HS-27A (cell line): ENCODE measurements at places on chromosomes 5 and 9.

DNA sequence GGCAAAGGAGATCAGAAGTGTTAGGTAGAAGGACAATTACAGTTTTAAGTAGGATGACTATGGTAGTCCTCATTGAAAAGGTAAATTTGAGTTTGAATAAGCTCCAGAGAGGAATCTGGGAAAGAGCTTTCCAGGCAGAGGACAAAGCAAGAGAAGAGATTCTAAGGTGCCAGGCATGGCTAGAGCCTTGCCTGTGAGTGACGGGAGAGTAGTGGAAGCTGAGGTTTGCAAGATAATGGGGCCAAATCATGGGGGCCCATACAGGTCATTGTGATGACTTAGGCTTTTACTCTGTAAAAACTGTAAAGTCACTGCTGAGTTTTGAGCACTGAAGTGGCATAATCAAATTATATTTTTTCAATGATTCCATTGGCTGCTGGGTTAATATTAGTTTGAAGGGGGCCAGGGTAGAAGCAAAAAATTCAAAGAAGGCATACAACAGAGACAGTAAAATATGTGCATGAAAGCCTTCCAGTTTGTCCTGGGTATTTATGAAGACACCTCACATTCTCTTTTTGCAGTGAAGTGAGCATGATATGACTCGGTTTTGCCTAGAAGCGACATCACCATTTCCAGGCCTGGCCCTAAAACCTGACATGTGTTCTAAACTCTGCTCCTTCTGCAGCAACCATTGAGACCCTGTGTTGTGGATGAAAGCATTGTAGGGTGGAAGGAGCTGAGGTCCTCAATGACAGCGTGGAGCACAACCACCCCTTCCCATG, 279.8 kb upstream of the TNC start:
- DNase-seq: no peak

- no peak for DNase-seq
Measured at GRCh38 chr9:127255692-127256091, 8.9 kb upstream of the GARNL3 start.

- DNase-seq: no peak
Measured at GRCh38 chr5:36630201-36631145, 24.1 kb downstream of the SLC1A3 start.

- DNase-seq: no peak
Measured at GRCh38 chr9:136079916-136080246, 15.2 kb downstream of the NACC2 start.

GRCh38 chr5:164597293-164597900, 1092.0 kb downstream of the MAT2B start:
- no peak for DNase-seq

DNA sequence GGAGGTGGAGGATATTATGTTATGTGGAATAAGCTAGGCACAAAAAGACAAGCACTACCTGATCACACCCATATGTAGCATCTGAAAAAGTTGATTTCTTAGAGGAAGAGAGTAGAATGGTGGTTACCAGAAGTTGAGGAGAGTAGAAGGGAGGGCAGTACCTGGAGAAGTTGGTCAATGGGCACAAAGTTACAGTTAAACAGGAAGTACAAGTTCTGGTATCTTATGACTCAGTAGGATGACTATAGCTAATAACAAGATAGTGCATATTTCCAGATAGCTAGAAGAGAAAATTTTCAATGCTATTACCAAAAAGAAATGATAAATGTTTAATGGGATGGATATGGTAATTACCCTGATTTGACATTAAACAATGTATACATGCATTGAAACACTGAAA, 686.7 kb downstream of the ISL1 start:
- no peak for DNase-seq

GRCh38 chr5:98775246-98776065, 2.0 kb downstream of the RGMB start:
- DNase-seq: no peak

DNA sequence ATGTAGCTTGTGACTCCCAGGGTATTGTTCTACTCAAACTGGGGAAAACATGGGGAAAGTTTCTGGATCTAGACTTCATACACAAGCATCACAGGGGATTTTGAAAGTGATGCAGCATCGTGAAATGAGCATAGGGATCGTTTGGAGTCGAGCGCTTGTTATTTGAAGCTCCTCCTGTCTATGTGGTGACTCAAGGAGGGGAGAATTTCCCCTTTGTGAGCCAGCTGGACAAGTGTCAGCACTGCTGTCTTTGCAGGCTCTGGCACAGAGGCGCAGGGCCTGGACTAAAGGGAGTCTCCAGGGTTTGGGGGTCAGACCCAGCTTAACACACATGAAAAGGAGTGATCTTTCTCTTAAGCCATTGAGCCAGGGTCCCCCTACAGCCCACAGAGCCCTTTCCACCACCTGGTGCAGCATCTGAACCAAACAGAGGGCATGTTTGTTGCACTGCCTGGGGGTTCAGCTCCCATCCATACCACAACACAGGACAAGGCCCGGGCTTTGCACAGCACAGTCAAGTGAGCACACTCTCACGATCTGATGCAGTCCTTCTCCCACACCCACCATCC, 51.0 kb downstream of the IRF1 start:
- DNase-seq: no peak

DNA sequence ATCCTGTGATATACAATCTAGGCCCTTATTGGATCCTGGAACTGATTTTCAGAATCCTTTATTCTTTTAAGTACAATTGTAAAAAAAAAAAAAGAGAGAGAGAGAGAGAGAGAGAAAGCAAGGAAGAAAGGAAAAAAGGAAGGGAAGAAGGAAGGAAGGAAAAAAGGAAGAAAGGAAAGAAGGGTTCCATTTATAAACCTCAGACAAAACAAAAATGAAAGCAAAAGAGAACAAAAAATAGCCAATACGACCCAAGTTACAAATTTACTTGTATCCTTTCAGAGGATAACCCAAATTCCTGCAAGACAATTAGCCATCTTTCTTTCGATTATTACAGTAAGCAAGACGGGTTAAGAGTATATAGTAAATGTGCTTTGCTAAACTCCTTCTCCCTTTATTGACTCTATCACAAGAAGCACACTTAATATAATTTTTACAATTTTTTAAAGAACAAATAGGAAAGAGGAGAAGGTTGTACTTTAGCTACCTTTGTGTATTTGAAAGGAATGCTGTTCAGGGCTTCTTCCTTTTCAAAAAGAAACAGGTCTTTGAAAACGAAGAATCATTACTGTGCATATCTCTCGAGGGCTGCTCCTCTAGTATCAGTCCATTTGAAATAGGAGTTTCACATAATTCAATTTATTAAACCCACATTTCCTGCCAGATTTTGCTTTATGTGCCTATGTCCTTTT, 543.3 kb downstream of the RAB3C start:
- no peak for DNase-seq

DNA sequence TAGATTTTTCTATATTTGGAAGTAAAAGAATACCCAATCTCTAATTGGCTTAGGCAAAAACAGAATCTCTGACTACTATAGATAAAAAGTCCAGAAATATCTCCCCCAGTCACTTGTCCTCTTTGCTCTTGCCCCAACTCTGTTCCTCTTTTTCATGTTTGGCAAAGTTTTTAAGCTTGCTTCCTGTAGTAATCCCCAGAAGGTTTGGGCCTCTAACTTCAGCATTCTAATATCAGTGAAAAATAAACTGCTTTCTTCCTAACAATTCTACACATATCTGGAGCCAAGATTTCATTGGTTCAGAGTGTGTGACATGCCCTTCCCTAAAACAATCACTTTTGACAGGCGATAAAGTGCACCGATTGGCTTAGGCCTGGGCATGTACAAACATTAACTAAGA, 1680.3 kb downstream of the MAT2B start:
- no peak for DNase-seq

- DNase-seq: no peak
Measured at GRCh38 chr5:171520300-171521174, 101.1 kb downstream of the FGF18 start.

DNA sequence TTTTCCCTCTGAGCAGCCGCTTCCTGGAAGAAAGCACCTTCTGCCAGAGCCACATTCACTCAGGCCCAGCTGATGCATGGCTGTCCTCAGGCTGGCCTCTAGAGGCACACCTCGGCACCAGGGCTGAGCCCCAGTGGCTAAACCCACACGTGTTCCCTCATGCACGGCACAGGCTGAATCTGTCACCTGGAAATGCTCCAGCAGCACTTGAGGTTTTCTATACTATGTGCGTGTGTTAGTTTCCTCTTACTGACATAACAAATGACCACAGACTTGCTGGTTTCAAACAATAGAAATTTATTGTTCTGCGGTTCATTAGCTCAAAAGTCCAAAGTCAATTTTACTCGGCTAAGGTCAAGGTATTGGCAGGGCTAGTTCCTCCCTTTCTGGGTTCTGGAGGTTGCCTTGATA, 141.4 kb downstream of the LRRC70 start:
- DNase-seq: no peak

DNA sequence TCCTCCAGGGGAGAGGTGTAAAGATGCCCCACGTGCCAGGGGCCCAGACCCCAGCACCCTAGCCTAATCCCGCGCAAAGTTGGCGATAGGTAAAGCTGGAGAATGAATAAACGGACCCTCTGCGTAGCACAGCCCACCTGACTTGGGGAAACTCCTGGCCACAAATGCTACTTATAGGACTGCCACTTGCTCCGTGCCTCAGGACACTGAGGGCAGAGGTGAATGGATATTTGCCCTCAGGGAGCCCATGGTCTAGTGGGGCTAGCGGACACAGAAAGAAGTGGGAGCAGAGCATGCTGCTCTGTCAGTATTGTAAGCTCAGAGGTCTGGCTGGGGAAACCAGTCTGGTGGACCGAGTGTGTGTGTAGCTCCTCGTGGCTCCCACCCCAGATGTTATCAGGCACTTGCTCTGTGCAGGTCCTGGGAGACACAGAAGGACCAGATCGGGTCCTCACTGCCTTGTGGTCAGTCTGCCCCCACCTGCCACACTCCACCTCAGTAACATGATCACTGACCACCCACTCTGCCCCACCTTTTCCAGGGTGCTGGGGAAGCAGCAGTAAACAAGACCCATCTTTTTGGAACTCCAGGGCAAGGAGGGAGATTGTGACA, 841 bp downstream of the GRK6 start:
- no peak for DNase-seq

DNA sequence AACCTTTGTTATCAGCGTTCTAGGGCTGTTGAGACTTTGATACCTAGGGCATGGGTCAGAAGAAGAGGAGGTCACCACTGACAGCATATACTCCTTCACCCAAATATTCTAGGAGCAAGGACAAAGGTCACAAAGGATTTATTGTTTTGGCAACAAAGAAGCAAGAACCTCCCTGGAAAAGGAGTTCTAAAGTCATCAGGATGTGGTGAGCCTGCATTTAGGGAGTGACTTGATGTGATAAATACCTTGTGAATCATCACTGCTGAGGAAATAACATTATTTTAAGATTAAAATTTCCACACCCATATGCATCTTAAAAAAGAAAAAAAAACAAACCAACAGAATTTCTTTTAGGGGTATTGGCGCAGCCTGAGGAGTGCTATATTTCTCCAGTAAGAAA, 13.9 kb downstream of the IFNA1 start:
- no peak for DNase-seq

DNA sequence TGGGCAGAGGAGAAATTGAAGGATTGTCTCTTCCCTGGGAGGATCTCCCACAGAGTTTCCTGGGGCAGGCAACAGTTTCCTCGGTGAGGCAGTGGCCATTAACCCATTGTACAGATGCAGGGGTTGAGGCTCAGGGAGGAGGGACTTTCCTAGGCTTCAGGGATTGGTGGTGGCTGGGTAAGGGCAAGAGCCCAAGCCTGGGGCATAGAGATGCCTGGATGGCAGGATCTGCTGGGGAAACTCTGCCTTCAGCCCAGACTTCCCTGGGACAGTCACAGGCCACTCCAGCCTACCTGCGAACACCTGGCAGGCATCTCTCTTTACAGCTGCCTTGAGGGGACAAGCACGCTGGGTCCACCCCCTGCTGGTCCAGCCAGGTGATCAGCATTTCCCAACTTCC, 3.6 kb upstream of the CSF2 start:
- DNase-seq: no peak

DNA sequence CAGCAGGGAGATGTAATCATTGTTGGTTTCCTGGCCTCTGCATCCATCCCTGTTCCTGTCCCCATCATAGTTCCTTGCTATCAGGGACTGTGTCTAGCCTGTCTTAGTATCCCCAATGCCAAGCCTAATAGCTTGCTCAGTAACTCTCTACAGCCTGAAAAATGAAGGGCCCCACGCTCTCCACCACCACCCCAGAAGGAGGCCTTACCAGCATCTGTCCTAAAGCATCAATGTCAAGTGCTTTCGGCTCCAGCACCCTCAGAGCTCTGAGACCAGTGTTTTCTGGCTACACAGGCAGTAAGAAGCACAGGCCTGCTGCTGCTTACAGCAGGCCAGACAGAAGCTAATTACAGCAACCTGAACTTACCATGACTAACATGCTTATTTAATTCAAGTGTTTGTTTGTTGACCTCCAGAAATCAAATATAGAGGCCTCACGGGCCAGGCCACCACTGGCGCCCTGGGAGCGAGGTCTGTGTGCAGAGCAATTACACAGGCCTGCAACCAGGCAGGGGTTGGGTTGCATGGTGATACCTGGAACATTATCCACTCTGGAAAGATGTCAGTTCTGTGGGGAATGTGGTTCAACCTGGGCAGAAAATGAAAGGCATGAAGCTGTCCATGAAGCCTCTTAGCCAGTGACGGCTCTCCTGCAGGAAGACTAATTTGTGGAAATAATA, 124.3 kb downstream of the SLC1A3 start:
- DNase-seq: no peak

- DNase-seq: peak; percentile 79
Measured at GRCh38 chr5:150143350-150144245, 12.0 kb downstream of the PDGFRB start.

DNA sequence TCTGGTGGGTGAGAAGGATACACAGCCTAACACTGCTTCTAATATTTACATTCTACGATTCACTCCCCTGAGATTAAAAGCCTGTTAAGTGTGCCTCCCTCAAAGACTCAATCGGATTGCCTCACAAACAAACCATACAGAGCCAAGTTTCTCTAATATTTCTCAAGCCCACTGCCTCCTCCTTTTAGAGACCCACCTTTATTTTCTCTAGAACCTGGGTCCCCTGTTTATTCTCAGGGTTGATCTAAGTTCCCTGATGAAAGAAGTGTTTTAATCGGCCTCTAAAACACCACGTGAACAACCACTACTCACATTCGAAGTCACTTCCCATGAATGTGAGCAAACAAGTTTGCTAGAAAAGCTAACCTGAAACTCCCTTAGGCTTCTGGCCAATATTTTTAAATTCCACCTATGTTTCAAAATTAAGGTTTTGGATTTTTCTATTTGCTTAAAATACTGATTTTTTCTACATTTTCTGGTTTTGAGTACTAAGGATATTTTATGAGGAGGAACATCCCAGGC, 76.5 kb downstream of the GLIS3 start:
- DNase-seq: no peak

GRCh38 chr9:38415856-38416255, 8.4 kb downstream of the IGFBPL1 start:
- DNase-seq: no peak

DNA sequence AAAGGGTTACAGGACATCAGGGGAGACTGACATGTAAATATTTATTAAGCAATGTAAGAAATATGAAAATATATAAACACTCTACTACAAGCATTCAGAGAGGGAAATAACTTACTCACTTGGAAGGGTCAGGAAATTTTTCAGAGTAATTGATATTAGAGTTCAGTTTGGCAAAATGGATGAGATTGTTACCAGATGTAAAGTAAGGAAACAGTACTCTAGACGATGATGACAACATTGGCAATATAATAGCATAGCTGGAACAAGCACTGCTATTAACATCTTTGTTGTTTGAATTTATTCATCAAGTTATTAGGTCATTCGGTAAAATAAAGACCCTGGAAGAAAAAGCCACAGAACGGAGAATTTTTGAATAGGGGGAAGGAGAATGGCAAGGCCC, 49.1 kb downstream of the GNA14 start:
- DNase-seq: no peak
